ENCODE measurements at places on chromosomes 4 and X.

DNA sequence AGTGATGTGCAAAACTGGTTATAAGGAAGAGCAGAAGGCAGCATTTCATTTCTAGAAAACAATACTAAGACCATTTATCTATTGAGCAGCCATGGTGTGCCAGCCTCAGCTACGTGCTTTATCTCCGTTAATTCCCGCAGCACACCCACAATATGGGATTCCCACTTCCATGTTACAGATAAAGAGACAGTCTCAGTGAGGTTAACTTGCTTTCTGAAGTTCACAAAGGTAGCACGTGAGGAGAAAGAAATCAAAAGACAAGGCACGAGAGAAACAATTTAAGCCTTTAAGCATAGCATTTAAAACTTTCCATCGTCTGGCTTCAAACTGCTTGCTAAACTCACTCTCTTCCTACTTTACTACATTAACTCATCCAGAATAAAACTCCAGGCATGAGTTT is 8.0 kb upstream of the RPL34 start:
- DNase-seq, result no peak

DNA sequence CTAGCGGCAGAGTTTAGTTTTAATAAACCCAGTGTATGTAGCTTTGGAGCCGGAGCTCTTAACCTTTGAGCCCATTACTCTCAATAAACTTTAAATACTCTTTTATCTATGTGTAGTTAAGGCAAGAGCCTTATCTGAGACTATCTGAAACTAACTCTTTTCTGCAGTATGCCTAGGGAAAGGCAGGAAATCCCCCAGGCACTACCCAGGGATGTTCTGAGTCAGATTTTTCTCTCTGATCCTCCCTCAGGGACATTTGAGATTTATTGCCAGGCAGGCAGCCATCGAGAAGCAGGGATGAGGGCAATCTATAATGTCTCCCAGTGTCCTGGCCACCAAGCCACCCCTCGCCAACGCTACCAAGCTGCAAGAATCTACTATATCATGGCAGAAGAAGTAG is 39.1 kb downstream of the HEPH start:
- no peak for DNase-seq

GRCh38 chr4:20381005-20381404 is 129.3 kb downstream of the SLIT2 start:
- DNase-seq, result no peak

DNA sequence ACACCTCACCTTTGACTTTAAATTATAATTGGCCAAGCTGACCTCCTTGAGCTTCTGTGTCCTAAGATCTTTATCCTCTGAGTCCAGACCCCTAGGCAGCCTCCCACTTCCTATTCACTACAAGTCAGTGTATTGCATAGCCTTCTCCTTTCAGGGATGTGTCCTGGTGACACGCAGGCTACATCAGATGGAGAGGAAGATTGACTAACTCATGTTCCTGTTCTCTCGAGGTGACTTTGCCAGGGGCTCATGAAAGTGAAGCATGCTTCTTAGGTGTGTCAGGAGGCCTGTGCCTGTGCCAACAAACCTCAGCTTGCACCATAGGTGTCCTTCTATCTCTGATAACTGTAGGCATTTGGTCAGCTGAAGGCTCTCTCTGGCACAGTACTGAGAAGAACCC is 195.7 kb upstream of the HS3ST1 start:
- no peak for DNase-seq

DNA sequence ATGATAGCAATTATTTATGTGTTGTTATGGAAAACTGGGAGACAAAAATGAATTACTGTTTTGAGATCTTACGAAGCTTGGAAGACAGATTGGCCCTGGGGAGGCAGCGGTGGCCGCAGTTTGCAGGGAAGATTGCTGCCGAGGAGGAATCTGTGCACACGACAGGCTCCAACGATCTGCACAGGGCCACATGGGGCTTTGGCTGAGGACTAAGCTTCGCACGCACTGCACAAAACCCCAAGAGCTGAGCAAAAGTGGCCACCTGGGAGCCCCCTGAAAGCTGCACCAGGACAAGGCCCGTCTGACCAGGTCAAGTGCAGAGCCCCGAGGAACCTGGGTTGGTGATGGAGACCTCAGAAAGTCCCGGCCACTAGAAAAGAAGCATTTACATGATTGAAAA is 5.2 kb upstream of the PDE6B start:
- DNase-seq, result no peak

- no peak for DNase-seq
Observed at GRCh38 chr4:68984947-68985346, 33.3 kb upstream of the UGT2A3 start.

DNA sequence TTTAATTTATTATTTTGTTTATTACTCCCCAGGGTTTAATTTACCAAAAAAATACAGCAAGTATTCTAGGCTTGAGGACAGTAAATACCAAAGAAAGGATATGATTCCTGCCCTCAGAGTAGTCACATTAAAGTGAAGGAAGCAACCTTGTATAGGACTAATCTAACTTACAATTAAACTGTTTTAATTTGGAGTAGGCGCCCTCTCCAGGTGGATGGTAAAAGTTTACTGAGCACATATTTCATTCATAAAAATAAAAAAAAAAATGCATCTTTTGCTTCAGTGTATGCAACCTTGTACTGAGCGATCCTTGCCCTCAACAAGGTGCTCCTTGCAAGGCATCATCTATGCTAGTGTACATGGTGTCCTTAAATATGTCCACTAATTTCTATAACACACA is 72.0 kb upstream of the MAGEB16 start:
- DNase-seq, result no peak

DNA sequence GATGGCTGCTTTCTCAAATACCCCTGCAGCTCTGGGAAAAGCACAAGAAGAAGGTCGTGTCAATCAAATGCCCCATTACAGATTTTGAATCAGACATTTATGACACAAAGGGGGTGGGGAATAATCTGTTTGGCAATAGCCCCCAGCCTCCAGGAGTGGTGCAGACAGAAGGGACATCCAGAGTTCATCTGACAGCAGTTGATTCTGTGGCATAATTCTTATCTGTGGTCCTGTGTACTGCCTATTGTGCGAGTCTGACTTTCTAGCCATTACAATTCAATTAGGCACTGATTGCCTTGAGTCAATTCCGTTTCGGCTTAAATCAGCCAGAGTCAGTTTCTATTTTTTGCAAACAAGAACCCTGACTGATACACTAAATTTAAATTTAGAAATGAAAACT is 28.6 kb upstream of the DCLK2 start:
- DNase-seq, result no peak

- no peak for DNase-seq
Observed at GRCh38 chr4:151955721-151956380, 195.0 kb upstream of the GATB start.

DNA sequence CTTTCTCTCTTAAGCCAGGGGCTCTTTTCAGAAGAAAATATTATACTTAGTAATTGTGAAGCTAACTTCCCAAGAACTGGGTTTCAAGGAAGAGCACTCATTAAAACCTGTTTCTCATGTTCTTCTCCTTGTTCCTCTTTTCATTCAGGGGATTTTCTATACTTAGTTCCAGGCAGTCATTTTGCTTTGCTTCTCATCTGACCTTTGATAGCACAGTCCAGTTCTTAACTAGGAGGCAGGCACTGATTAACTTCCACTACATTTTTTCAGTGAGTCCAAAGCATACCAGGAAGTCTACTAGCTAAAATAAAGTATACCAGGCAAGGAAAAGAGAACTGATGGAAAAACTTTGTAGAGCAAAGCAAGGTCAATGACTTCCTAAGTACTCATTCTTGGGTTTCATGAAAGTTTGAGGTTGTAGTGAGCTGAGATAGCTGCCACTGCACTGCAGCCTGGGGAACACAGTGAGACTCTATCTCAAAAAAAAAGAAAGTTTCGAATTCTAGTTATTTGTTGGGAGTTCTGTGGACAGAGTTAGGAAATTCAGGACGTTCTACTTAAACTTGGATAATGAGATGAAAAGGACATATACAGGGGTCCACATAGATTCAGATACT is 190.1 kb upstream of the HS3ST1 start:
- no peak for DNase-seq

- DNase-seq, result no peak
Observed at GRCh38 chr4:41177016-41177415, 37.3 kb downstream of the APBB2 start.

- no peak for DNase-seq
Observed at GRCh38 chrX:129741880-129742758, 3.3 kb downstream of the XPNPEP2 start.

DNA sequence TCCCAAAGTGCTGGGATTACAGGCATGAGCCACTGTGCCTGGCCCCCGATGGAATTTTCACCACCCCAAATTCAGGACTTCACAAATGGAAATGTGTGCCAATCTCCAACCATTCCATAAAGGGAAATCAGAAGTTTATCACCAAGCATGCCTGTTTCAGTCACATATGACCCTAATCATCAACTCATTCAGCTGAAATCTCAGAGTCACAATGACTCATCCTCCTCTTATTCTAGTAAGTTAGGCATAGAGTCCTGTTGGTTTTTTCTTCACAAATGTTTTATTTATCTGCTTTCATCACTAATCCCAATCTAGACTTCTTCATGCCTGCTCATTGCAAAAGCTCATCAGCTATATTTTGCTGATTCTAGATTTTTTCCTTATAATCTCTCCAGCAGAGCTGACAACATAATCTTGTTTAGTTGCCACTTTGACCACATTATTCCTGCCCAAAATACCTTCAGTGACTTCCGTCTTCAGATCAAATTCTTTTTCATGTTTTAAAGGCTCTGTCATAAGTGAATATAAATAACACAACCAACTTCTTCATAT is 83.3 kb downstream of the SLC7A11 start:
- no peak for DNase-seq

DNA sequence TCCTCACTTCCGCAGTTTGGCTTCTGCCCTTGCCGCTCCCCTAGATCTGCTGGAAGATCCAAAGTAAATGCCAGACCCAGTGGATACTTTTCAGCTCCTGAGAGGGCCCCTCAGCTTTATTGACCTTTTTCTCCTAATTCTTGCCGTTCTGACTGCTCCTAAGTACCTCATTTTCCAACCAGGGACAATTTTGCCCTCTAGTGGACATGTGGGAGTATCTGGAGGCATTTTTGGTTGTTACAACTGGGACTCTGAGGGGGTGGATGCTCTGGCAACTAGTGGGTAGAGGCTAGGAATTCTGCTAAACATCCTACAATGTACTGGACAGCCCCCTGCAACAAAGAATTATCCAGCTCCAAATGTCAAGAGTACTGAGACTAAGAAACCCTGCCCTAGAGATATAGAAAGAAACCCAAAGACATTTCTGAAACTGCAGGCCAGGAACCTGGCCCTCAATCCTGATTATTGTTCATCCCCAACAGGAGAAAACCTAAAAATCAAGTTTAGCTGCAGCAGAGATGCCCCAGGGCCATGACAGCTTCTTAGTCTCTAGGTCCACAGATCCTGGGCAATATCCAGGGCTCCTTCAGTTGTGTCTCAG is 3.4 kb downstream of the TEX13B start:
- DNase-seq, result no peak

- no peak for DNase-seq
Observed at GRCh38 chr4:146998157-146998556, 52.5 kb upstream of the TTC29 start.

DNA sequence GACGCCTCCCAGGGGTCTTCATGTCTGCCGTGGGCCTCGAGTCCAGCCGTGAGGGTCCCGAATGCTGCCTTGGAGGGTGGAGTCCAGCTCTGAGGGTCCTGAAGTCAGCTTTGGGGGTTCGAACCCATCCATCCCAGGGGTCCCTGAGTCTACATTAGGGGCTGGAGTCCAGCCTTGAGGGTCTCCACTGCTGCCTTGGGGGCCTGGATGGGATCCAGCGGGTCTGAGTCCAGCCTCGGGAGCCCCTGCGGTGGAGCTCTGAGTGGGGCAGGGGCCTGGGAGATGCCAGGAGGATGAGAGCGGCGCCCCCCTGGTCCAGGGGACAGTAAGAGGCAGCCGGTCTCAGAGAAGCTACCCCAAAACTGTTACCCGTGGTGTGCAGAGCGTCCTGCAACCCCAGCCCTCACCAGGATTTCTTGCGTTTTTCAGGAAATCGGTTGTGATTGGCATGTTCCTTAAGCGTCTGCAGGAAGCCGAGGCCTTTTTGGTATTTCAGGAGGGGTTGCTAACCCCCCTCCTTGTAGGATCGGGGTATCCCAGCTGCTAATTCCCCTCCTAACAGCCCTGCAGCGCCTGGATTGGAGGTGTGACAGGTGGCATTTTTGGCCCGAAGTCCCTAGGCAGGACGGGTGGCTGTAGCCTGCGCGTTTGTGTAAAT is 1.7 kb upstream of the GTPBP6 start:
- DNase-seq, result no peak

DNA sequence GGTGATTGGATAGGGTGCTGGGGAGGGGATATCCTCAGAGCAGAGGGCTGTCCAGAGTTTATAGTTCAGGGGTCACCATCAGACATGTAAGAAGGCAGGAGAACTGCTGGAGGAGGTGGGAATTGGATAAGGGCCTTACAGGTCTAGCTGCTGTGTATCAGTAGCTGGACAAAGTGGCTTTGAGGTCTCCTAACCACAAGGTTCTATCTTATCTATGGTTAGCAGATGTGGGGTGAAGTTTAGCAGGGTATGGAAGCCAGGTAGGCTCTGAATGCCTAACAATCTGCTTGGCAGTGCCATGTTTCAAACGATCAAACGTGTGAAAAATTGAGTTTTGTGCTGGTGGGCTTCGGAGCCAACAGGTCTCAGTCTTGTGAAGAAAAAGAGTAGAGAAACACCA is 32.1 kb upstream of the MAGEA8 start:
- no peak for DNase-seq

DNA sequence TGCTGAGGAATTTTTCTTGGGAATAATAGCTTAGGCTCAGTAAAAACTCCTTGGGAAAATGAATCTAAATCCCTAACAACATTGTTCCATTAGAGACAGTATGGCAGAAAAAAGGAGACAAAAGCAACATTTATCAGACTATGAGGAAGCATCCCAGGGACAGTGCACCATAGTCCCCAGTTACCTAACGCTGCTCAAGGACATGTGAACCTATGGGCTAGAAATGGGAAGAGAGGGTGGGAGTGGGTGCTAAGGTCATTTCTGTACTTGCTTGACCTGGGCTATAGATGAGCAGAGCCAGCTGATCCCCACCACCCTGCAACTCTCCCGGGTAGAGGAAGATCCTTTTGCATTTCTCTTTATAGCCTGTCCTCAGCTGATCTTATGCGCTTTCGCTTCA is 98.2 kb upstream of the CBR4 start:
- DNase-seq, result no peak

GRCh38 chr4:5383191-5383980 is 325.0 kb downstream of the EVC2 start:
- no peak for DNase-seq

DNA sequence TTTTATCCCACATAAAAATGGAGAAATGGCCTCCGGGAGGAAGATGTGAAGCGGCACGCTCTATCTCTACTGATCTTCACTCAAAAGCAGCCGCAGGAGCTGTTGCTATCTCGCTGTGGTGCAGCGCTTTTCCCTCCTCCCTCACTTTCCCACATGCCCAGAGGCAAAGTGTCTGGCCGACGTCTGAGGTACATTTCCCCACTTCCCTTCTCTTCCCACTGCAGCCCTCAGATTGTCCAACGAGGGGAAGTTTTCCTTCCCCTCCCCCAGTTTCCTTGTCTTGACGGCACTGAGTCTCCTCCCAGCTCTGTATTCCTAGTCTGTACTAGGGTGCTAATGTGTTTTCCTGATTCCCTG is 660 bp upstream of the COL25A1 start:
- DNase-seq, result no peak

GRCh38 chr4:91212211-91212610 is 1085.0 kb downstream of the CCSER1 start:
- no peak for DNase-seq

- no peak for DNase-seq
Observed at GRCh38 chr4:10811991-10812390, 127.4 kb upstream of the CLNK start.

GRCh38 chrX:41721590-41721989 is 2.4 kb upstream of the GPR82 start:
- DNase-seq, result no peak

GRCh38 chr4:90580326-90580725 is 453.1 kb downstream of the CCSER1 start:
- DNase-seq, result no peak

Measured in stimulated activated CD4-positive, alpha-beta T cell treated with anti-CD3 and anti-CD28 coated beads, TNF-alpha, amount 100 ng/mL, for 24 hours (primary cell).